Umbilical cord (tissue), 2 donors: ENCODE measurements at places on chromosomes 13 and 19. TPM values are rescaled to one million over a fixed set of nuclear protein-coding genes. Genes with fewer than 3 reads are reported as not detected.
A peak's percentile ranks its signal among the peaks of the same experiment; 100 is the strongest.

Gene ZNF497
- total RNA-seq, result 1.7 TPM

GRCh38 chr13:73876323-73876722, 257.9 kb downstream of the KLF12 start:
- no peak for DNase-seq

DNA sequence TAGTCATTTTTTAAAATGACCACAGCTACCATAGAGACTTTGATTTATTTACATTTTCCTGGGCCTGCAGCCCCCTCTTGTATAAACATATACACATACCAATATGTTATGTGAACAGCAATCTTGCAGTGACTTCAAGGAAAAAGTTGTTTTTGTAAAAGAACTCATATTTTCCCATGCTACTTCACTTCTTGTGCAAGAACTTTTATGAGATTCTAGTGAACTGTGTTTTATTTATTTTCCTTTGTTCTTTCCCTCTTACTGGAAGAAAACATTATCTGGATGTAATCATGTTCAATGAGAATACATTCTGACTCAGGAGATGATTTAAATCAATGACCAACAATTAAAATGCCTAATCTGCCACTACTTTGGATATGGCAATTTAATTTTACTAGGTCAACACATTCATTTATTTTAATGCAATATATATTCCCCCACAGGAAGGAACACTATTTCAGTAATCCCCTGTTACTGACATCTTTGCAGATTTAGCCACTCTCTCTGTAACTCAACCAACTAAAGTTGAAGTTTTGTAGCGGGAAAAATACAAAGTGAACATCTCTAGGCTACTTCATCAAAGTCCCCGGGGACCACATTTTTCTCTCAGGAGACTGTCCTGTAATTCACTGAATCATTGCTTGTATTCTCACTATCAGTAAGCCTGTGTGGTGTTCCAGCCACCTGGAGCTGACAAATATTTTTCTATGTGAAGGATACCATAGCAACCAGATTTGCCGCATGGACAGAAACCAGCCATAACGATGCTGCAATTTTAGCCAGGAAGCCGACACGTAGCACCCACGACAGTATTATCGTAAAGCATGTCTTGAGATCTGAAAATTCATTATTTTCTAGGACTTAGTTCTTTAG, 90.5 kb downstream of the STARD13 start:
- peak; percentile 74 for DNase-seq

DNA sequence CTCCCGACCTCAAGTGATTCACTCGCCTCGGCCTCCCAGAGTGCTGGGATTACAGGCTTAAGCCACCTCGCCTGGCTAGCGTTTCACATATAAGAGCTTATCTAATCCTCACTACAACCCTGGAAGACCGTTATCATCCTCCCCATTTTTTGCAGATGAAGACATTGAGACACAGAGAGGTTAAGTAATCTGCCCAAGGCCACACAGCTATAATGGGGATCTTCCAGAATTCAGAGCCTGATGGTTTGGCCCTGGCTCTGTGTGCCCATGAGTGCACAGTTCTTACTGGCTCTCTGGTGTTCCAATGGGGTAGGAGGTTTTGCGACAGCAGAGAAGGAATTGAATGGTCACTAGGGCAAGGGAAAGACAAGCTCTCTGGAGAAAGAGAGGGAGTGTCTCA, 16.8 kb upstream of the KCTD15 start:
- no peak for DNase-seq

DNA sequence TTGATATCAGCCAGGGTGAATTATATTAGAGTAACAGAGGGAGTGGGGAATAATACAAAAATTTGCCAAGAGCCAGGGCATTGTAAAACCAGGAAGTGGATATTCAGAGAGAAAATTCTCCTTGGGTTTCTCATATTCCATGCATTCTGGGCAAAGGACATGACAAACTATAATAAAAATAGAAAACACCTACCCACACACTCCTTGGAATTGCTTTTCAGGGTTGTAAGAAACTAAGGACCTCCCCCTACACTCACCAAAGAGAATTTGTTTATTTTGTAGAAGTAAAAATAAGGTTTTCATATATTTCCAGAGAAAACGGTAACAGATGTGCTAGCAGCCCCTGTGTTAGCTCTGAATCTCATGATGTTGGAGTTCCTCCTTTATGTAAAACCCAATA, 649.6 kb downstream of the SLITRK1 start:
- no peak for DNase-seq

Gene UBE2L5
- not detected for total RNA-seq

GRCh38 chr13:63044589-63045313, 1629.1 kb upstream of the PCDH20 start:
- DNase-seq, result peak; percentile 81

Gene ZNF304
- 12.8 TPM for total RNA-seq

Gene GFY
- not detected for total RNA-seq

- DNase-seq, result no peak
Measured at GRCh38 chr13:61202042-61202441, 213.6 kb downstream of the PCDH20 start.

- DNase-seq, result peak; percentile 49
Measured at GRCh38 chr19:7888145-7888825, at the start of gene LRRC8E. Gene LRRC8E, plus strand, starts transcription at chr19:7888510. Its CDS starts 7,094 bp downstream, at chr19:7895604.

DNA sequence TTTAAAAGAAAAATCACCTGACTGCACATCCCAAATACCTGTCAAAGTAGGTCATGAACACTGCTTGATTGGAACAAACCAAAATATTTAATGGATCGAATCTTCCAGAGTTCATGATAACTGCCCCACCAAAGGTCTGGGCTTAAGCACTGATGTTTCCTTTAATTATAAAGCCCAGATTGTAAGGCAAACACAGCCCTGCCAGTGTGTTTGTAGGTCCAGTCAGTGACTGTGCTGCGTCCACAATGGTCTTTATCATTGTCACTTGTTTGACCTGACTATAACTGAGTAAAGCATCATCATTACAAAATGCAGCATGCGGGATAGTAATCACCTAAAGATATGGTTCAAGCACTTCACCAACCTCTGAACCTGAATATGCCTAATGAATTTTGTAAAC, 63.3 kb downstream of the IRS2 start:
- no peak for DNase-seq
